ENCODE measurements at places on chromosomes 7 and 10.

DNA sequence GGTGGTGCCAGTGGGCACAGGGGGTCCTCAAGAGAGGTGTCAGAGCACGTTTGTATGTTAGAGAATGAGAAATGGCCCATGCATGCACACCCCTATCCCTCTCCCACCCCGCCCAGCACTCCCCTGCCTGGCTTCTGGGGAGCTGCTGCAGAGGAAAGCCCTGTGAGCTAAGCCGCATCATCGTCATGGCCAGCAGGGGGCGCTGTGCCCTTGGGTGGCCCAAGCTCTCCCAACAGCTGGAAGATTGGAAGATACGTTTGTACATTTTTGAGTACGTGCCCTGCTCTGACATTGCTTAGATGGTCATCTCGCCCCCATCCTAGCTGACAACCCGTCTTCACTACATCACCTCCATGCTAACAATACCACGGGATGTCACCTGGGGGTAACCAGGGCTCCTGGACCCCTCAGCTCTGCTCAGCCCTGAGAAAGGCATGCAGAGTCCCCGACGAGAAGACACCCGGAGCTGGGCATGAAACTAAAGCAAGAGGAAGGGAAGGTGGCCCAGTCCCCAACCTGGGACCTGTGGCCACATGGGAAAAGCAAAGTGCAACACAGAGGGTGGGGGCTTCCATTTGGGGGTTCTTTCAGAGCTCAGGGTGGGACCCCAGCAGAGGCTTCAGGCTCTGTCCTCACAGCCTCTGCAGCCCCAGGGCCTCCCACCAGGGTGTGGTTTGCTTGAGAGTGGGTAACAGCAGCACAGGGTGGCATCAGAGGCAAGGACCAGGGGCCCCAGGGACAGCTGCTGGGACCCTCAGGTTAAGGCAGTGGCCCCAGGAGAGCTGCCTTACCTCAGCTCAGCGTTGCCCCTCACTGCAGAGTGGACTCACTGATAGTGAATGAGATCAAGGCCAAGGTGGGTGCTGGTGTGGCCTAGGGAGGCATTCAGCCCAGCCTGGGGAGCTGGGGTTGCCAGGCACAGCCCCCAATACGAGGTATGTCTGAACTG is 136.6 kb downstream of the PTPN20 start:
- DNase-seq, result peak; percentile 50

DNA sequence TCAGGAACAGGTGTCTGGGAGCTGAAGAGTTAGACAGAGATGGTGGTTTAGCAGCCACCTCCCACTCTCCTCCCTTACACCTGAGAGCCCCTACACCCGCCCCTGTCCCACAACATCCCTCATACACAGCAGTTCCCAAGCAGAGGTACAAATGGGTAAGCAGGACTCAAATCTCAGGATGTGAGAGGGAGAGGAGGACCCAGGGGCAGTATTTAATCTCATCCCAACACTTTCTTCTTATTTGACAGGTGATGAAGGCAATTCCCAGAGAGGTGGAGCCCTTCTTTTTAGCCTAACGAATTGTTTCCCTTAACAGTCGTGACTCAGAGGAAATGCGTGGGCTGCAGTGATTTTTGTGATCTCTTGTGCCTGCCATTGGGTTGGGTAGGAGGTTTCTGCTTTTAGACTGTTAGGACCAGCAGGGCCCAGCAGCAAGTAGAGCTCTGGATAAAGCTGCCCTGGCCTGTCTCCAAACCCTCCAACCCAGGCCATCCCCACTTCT is 191.3 kb downstream of the HECW1 start:
- no peak for DNase-seq

GRCh38 chr10:113425008-113425407 is 127.8 kb upstream of the HABP2 start:
- no peak for DNase-seq

- no peak for DNase-seq
Measured at GRCh38 chr10:120794390-120794789, 56.8 kb upstream of the WDR11 start.

DNA sequence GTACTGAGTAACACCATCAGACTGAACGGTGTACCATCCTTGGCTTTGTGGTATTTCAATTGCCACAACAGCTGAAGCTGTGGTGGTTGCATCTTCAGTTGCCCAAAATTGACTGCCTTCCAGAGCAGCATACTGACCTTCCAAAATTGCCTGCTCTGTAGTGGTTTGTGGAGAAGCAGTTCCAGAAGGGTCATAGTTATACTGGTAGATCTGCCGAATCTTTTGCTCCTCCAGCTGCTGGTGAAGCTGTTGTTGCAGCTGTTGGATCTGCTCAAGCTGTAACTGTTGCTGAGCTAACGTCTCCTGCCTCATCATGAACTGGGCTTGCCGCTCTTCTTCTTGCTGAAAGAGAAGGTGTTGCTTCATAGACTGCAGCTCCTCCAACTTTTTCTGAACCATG is 212.2 kb downstream of the PCLO start:
- no peak for DNase-seq

DNA sequence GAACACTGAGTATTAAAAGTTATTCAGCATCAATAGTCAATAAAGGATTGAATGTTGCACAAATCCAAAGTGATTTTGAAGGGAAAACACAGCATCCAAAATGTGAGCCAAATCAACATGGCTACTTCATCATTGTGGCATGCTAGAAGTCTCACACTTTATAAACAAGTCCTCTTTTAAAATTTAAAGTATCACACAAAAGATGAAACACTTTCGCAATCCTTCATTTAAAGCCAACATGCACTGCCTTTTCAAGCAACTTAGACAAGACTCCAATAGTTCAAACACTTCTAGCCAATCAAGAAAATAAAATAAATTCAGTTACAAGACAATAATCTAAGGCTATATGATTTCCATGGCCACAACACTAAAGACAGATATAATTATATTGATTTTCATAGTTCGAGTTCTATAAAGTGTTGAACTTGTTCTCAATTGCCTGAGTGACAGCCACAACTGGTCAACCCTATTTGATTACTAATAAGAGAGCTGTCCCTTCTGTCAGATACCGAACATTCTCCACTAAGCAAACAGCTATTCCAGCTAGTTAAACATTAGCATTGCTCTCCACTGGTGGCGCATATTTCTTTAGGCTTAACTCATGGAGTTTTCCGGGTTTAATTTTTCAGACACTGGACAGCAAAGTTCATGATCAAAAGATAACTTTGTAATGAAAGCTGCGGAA is 8.3 kb downstream of the EBF3 start:
- DNase-seq, result no peak

GRCh38 chr7:84113286-84113685 is 81.3 kb downstream of the SEMA3A start:
- no peak for DNase-seq

DNA sequence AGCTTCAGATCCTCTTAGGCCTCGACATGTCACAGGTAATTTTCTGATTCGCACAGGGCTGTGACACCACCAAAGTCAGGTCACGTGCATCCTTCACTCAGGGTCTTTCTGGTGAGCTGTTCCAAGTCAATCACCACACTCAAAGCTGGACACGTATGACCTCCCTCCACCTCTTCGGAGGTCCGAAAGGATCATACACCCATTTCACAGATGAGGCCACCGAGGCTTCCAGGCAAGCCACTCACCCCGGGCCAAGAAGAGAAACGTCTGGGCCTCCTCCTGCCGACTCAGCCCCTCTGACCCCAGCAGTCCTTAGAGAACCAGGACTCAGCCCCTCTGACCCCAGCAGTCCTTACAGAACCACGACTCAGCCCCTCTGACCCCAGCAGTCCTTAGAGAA is 74.6 kb downstream of the FOXL3 start:
- no peak for DNase-seq

- DNase-seq, result peak; percentile 0
Measured at GRCh38 chr10:30639946-30640786, 10.6 kb upstream of the LYZL2 start.

- no peak for DNase-seq
Measured at GRCh38 chr7:20359341-20359963, 28.8 kb downstream of the ITGB8 start.

DNA sequence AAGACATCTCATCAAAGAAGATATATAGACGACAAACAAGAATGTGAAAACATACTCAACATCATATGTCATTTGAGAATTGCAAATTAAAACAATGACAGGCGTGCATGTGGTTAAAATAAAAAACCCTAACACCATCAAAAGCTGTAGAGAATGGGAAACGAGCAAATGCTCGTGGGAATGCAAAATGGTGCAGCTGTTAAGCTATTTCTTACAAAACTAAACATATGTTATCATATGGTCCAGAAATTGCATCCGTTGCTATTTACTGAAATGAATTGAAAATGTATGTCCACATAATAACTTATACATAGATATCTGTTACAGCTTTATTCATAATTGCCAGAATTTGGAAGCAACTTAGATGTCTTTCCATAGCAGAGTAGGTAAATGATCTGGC is 574.4 kb downstream of the TNS3 start:
- DNase-seq, result no peak

DNA sequence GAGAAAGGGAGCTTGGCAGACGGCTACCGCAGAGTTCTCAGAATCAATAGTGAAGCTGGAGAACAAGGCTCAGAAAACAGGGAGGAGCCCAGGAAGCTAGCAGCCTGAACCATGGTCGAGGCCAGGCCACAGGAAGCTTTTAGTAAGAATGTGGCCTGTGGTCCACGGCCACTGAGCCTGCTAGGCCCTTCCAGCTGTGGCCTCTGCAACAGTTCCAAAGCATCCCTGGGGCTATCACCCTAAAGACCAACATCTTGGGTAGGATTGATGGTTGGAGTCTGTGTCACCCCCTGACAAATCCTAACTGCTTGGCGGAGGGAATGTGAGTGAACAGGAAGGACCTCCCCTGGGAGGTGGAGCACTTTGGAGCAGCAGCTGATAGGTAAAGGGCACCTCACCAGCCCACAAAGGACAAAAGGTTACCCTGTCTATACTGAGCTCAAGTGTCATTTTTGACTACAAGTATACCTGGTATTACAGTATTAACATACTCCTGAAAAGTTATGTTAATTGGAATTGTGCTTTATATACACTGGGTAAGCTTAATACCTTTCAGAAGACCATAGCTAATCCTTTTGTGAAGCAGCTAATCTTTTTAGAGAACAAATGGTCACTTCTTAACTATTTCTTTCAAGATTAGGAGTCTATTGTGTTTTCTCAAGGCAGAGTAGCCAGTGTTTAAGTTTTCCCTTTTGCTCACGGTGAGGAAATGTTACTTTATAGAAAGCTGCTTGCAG is 18.7 kb downstream of the PTPRE start:
- no peak for DNase-seq

DNA sequence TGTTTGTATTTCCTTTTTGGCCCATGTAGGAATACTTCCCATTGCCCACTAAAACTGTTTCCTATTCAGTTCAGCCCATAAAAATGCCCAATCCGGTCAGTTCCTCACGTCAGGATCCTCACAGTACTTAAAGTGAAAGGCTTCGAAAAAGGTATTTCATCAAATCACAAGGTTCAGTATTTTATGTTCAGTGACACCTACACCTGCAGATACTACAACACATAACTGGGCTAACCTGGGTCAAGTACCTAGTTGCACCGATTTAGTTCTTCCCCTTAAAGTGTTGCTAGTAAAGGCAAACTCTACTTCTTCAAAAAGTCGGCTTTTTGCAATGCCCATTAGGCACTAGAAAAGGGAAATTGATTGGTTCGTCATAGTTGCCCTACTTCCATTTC is 1.1 kb downstream of the SNX13 start:
- DNase-seq, result no peak

- DNase-seq, result peak; percentile 35
Measured at GRCh38 chr7:21771906-21772610, 173.6 kb downstream of the CDCA7L start.

GRCh38 chr10:97822261-97822687 is 27.4 kb upstream of the GOLGA7B start:
- no peak for DNase-seq

DNA sequence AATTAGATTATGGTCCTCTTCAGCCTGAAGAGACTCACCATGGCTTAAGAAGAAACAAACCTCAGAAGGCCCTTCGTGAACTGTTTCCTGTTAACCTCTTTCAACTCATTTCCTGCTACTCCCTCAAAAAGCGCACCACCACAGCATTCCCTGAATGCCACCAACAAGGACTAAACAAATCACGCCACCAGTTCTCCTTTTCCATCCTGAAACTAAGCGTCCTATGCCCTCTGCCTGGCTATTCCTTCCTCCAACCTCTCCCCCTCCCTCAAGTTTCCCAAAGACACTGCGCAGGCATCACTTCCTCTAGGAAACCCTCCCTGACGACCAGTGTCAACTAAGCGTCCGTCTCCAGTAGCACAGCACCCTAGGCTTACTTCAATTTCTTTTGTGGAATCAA is 12.0 kb downstream of the YWHAG start:
- no peak for DNase-seq

DNA sequence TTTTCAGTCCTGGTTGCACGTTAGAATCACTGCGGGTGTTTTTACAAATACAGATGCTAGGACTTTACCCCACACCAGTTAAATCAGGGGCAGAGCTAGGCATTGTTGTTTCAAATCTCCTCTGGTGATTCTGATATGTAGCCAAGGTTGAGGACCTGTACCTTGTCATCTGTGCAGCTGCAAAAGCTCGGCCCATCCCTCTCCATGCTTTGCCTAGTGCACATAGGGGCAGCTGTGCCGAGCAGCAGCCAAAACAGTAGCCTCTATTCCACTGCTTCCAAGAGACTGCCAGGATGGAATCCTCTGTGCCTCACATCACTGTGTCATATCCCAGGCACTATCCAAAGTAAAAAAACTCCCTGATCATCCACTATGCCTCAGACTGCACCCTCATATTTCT is 181.3 kb downstream of the CDK14 start:
- no peak for DNase-seq

DNA sequence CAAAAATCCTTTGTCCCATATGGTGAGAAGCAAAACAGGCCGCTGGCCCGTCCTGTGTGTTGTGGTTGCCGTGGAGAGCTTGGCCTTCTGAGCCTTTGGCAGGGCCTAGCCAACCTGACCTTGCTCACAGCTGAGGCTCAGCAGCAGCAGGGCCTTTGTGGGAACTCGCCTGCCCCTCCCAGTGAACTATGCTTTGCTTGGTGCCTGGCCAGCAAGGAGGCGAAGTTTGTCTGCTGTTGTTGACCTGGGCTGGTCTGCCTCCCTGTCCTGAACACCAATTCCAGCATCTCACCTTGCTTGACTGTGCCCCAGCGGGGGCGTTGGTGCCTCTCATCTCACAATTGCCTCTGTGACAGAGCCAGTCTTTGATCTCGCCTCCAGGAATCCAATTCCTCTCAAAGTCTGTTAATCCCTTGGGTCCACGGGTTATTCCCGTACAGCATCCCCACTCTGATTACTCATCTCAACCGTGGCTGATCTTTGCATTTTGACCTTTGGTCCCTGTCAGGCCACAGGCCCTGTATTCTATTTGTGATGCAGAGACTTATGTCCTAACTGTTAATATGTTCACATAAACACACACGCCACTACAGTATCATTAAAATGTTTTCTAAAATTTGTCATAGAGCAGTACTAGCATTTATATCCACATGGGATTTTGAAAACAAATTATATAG is 22.6 kb downstream of the EPDR1 start:
- DNase-seq, result no peak

DNA sequence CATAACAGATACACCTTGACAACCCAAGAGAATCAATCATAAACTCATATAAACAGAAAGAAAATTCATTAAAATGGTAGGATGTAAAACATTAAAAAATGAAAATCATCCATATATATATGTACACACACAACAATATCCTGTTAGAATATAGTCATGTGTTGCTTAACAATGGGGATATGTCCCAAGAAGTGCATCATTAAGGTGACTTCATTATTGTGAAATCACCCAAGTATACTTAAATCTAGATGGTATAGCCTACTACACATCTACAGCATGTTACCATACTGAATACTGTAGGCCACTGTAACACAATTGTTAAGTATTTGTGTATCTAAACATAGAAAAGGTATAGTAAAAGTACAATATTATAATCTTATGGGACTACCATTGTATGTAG is 115.8 kb upstream of the TMEM168 start:
- DNase-seq, result no peak
